Activated naive CD4-positive, alpha-beta T cell treated with Interleukin-2 at 50 U/mL for 16 hours (primary cell): ENCODE measurements at places on chromosomes 16 and 17.

DNA sequence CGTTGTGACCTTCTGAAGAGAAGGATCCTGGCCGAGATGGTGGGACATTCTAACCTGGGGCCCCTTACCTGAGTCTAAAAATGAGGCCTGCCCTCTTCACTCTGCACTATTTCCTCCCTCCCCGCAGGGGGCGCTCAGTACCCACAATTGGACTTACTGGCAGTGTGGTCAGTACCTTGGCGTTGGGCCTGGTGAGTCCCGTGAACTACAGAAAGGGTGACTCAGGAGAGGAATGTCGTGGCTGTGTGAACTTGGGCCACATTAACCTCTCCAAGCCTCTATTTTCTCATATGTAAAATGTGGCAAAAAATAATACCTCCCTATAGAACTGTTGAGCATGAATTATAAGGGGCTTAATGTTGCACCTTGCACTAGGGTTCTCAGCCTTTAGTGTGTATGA is 3.9 kb downstream of the RSAD1 start:
- DNase-seq, result peak; percentile 77

DNA sequence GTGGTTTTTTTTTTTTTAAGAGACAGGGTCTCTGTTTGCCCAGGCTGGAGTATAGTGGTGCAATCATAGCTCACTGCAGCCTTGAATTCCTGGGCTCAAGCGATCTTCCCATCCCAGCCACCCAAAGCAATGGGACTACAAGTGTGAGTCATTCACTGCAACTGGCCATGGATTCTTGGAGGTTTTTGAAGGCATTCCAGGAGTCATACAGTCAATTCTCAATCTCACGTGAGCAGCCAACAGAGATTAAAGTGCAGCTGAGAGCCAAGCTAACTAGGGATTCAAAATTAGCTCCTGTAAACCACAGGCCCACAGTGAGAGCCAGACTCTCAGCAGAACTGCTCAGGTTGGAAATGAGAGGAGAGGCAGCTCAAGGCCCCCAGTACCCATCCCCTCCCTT is 30.2 kb downstream of the XPO6 start:
- no peak for DNase-seq

DNA sequence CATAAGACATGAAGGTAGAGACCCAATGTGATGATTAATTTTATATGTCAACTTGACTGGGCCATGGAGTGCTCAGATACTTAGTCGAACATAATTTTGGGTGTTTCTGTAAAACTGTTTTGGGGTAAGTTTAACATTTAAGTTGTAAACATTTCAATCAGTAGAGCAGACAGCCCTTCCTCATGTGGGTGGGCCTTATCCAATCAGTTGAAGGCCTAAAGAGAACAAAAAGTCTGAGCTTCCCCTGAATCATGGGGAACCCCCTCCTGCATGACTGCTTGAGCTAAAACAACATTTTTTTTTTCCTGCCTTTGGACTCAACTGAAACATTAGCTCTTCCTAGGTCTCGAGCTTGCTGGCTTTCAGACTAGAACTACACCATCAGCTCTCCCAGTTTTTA is 327.3 kb upstream of the SOX9 start:
- DNase-seq, result no peak

DNA sequence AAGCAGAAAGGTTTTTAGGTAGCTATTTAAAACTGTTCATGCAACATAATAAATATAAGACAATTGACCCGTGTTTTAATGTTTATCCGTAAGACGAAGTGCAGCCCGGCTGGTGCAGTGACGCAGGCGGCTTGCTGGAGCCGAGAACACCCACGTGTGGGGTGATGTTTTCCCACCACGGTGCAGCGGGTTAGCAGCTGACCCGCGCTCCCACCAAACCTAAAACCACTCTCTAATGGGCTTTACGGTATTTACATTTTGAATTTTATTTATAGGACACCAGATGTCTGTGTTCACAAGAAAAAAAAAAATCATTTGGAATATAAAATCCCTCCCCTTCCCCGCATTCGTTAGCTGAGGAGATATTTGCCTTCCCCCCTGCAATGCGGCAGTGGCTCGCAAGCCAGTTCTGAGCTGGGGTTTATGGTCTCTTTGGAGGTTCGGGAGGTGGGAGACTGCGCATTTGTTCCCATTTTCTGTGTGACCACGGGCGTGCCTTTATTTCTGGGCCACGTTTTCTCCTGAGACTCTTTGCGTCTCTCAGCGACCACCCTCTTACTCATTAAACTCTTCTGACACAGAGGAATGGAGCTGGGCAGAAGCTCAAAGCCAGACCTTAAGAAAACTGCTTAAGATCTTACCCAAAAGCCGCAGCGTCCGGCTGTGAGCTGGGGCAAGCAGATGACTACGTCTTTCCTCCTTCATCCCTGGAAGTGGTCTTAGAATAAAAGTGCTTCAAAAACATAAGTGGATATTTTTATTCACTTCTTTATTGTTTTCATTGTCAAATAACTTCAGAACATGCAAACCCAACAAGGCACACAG is 301.1 kb downstream of the IRF8 start:
- no peak for DNase-seq

DNA sequence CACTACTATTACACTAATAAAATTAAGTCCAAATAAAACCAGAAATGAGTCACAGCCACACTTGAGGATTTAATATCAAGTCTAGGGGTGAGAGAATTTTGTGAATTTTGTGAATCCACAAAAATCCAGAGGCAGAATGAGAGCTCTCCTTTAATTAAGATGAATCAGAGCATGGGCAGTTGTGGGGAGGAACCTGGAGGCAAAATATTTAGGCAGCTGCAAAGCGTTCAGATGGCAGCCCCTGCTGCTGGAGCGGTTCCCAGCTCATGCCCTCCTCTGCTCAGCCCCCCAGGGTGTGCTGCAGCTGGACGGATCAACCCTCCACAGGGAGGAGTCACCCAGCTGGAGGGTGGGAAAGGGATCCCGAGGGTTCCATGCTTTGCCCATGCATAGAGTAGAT is 43.4 kb upstream of the IRX6 start:
- DNase-seq, result no peak

- DNase-seq, result no peak
Measured at GRCh38 chr17:50638966-50639713, 4.5 kb downstream of the ABCC3 start.

DNA sequence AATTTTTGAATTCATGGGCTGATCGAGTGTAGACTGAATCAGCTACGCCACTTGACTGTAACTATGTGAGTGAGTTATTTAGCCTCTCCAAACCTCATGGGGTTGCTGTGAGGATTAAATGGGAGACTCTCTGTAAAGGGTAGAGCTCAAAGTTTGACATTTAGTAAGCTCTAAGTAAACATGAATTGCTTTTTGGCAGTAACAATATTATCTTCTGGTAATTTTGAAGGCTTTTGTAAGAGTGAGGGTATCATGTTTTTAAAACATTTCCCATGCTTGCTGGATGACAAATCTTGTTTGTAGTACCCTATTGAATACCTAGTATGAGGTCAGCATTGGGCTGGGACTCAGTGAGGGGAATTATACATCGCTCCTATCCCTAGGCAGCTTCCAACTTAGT is 35.3 kb downstream of the MRTFB start:
- DNase-seq, result no peak

GRCh38 chr16:67150047-67150832 is 558 bp downstream of the B3GNT9 start:
- DNase-seq, result peak; percentile 63

DNA sequence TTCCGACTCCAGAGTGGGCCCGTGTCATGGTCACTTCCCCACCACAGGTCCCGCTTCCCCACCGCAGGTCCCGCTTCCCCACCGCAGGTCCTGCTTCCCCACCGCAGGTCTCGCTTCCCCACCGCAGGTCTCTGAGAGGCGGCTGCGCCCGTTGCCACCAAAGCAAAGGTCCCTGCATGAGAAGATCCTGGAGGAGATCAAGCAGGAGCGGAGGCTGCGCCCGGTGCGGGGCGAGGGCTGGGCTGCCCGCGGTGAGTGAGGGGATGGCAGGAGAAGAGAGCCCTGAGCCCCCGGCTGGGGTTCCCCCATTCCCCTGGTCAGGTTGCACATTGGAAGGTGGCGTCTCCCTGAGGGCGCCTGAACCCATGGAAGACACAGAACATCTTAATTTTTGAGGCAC is 17.4 kb upstream of the TCF25 start:
- no peak for DNase-seq

DNA sequence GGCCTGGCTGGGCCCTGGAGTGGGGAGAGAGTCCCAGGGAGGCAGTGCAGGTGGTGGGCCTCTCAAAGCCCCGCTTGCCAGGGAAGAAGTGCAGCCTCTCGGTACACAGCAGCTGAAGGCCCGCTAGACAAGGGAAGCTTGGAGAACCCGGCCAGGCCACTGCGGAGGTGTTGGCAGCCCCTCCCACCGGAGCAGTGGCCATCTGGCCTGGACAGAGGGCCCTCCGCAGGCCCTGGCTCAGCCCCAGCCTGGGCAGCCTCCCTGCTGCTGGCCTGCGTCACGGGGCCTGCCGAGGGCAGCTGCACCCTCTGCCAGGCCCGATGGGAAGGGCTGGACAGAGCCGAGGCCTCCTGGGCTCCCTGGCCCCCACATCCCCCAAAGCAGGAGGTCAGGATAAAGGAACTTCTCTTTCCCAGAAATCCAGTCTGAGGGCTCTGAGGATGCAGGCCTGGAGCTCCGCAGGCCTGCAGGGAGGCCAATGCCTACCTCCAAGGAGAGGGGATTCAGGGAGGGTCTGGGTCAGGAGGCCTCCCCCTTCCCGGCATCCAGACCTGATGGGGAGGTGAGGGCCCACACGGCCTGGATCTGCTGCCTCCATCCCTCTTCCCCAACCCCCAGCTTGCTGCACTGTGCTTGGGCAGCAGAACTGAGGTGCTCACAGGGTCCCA is 4.3 kb downstream of the SPPL2C start:
- no peak for DNase-seq

DNA sequence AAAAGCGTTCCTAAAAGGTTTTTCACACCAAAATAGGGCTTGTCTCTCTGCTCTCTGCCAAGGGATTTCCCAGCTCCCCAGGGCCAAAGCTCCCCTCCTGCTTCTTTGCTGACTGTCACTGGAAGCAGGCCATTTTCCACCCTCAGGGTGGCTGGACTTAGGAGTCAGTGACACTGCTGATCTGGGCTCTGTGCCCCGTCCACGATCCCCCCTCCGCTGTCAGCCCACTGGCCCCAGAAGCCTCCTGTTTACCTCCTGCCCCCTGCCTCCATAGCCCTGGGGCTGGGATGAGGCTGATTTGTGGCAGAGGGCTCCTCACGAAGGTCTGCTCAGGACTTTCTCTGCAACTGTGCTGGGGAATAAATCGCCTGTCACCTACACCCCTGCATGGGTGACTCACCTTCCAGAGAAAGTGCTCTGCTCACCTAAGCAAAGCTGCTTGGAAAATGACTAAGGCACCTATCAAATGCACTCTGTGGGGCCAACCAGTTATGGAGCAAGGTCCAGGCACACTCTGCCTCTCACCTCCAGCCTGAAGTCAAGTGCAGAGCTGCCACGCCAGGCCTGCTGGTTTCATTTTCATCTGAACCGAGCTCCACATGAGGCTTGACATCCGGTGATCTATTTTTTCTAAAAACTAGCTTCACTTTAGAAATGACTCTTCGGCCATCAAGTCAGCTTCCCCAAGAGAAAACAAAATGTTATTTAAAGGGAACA is 4.9 kb downstream of the MAP3K14 start:
- DNase-seq, result peak; percentile 87

DNA sequence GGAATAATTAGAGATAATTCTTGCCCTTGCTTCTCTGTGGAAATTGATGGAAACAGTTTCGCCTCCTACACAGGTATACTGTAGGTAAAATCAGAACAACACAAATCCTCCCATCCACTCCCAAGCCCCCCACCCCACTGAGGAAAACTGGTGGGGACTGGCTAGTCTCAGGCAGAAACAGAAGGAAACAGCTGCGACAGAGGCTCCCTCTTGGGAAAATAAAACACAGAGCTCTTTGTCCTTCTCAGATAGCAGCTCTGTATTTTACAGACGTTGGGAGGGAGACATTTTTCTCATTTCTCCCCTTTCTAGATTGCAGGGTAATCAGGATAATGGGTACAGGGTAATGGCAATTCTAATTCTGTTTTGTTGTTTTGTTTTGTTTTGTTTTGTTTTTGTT is 1.1 kb downstream of the SLFN13 start:
- DNase-seq, result no peak

GRCh38 chr17:51014129-51014528 is 106.5 kb downstream of the SPAG9 start:
- DNase-seq, result no peak

- DNase-seq, result no peak
Measured at GRCh38 chr17:40956401-40957254, 10.1 kb downstream of the KRT39 start.

GRCh38 chr17:75155191-75155601 is 884 bp upstream of the JPT1 start:
- DNase-seq, result no peak

- DNase-seq, result peak; percentile 66
Measured at GRCh38 chr17:80220054-80220735, at the start of the genes SGSH and SLC26A11. Gene SGSH, minus strand, starts transcription at chr17:80220333. Its CDS starts 20 bp downstream, at chr17:80220313. Gene SLC26A11, plus strand, starts transcription at chr17:80220427. Its CDS starts 1,134 bp downstream, at chr17:80221561.

GRCh38 chr16:85291302-85292148 is 179.3 kb upstream of the CIBAR2 start:
- DNase-seq, result no peak

- no peak for DNase-seq
Measured at GRCh38 chr17:17877529-17878358, 41.0 kb upstream of the SREBF1 start.

DNA sequence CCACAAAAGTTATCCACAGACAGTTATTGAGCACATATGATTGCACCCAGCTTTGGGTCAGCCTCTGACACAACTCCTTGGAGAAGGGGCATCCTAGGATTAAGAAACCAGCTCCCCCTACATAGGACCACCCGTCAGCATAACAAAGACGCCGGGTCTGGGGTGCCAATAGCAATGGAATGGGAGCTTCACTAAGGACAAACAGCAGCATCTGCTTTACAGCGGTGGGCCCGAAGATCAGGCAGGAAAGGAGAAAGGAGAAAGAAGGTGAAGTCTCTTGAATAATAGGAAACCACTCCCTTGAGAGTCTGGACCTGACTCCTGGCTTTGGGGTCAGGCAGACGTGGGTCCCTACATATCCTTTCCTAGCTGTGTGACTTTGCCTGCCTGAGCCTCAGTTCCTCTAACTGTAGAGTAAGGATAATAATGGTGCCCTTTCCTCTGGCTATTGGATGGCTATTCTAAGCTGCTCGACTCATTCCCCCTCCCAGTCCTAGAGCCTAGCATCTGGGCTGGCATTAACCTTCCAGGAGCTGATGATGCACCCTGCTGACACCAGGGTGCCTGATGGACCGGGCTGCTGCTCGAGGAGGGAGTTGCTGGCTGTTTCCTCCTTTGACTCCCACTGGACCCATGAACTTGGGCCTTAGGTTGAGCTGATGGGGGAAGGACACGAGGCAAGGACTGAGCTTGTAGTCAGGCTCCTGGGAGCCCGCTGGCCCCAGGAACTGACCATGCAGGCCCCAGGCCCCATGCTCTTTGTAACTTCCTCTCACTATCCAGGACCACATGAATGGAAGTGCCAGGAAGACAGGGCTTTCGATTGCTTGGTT is 94.2 kb downstream of the C16orf78 start:
- no peak for DNase-seq
